Activated CD4-positive, alpha-beta T cell treated with anti-CD3 and anti-CD28 coated beads, Interleukin-2, amount 10 ng/mL, durations not matched to agents 7 days and 5 days (primary cell): ENCODE measurements at places on chromosomes 13 and 19.

GRCh38 chr13:44815623-44816022 lies 173.6 kb downstream of the NUFIP1 start:
- no peak for DNase-seq

GRCh38 chr19:39778763-39779162 lies at the start of gene LEUTX:
Gene LEUTX (plus strand): TSS chr19:39778854. CDS start chr19:39778921, 67 bp downstream.
- peak; percentile 23 for DNase-seq

- no peak for DNase-seq
These were observed 448.8 kb downstream of the FOXO1 start for GRCh38 chr13:40217675-40218074.

- no peak for DNase-seq
These were observed 162.0 kb upstream of the SOX1 start for GRCh38 chr13:111904701-111905608.

GRCh38 chr19:13909430-13909829 lies 3.4 kb downstream of the CC2D1A start:
- no peak for DNase-seq

DNA sequence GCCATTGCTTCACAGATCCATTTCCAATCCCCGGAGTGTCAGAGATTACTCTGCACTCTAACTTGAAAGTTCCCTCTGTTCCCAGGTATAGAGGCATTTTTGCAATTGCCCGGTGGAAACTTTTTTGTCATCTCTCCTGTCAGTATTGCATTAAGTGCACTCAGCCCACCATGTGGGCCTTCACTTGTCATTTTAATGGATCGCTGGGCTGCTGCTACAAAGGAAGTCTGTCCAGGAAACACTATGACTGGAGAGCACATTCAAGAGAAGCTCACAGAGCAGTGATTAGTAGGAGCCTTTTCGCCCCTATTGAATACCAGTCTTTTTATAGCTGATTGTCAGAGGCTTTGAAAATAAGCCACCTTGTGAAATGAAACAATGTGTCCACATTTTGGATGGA lies 180.9 kb downstream of the B3GLCT start:
- no peak for DNase-seq

- no peak for DNase-seq
These were observed 218.7 kb downstream of the HS6ST3 start for GRCh38 chr13:96308568-96308967.

DNA sequence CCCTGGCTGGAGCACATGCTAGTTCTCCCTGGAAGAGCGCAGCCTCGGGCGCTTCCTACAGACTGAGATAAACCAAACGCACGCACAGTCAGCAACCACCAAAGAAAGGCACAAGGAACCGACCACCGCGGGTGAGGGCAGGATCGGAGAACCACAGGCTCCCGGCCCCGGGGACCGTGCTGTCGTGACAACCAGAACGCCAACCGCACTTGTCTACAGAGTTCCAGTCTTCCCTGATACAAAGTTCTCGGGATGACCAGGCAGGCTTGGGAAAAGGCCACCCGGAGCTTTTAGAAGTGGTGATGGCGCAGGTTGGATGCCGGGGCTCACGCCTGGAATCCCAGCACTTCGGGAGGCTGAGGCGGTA lies 33.1 kb upstream of the CACTIN start:
- DNase-seq, result no peak
